Cardiac muscle cell (in vitro differentiated cells and primary cell): ENCODE measurements at places on chromosomes 3 and 15. TPM values are rescaled to one million over a fixed set of nuclear protein-coding genes. Genes with fewer than 3 reads are reported as not detected.

DNA sequence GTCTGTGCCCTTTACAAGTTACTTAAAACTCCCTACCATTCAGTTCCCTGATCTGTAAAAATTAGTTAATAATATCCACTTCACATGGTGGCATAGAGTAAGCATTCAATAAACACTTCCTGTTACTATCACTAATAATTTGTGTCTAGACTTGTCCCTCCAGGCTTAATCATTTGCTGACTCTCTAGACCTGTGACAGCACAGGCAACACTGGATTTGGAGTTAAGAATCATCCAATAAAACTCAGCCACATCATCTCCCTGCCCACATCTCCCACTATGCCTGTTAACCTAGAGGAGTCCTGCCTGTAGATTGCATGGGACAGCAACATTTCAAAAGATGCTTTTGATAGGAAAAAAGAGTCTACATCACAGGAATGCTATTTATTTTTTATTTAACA, 564.6 kb downstream of the MFSD1 start:
- no peak overlapping the region for H3K27ac ChIP-seq
- H3K4me1 ChIP-seq: no peaks in the 10 kb centered on the region
- no peak for DNase-seq
- H3K36me3 ChIP-seq: no peaks in the 10 kb centered on the region

GRCh38 chr3:127165694-127166485, 27.0 kb upstream of the PRR23E start:
- no peak overlapping the region for H3K27ac ChIP-seq
- peaks cover 6% of the 10 kb centered on the region for H3K27me3 ChIP-seq
- no peak for DNase-seq
- H3K4me1 ChIP-seq: peaks cover 5% of the 10 kb centered on the region

EOGT gene
- 11.3 and 13.3 TPM in 2 replicates for polyA plus RNA-seq

- no peak overlapping the region for H3K4me3 ChIP-seq
- no peaks in the 10 kb centered on the region for H3K4me1 ChIP-seq
- H3K36me3 ChIP-seq: no peaks in the 10 kb centered on the region
- H3K27me3 ChIP-seq: no peaks in the 10 kb centered on the region
- no peak for DNase-seq
These were observed 244.0 kb downstream of the OCA2 start for GRCh38 chr15:27855137-27855536.

- no peak overlapping the region for H3K4me3 ChIP-seq
- no peak overlapping the region for H3K27ac ChIP-seq
- no peaks in the 10 kb centered on the region for H3K27me3 ChIP-seq
- H3K36me3 ChIP-seq: no peaks in the 10 kb centered on the region
These were observed 406.2 kb downstream of the MFSD1 start for GRCh38 chr3:159208050-159208449.

HIGD2B gene
- 0.99 TPM in 1 of 2 replicates, not detected in the other for polyA plus RNA-seq

HRG gene
- polyA plus RNA-seq: not detected in 2 replicates

GRCh38 chr3:134030379-134031347, 938 bp upstream of the SLCO2A1 start:
- H3K36me3 ChIP-seq: no peaks in the 10 kb centered on the region
- peaks cover 18% of the 10 kb centered on the region for H3K27me3 ChIP-seq
- peak overlapping the region; percentile 5 for H3K27ac ChIP-seq
- peaks cover 5% of the 10 kb centered on the region for H3K4me1 ChIP-seq

SMCO1 gene
- 1.7 and 2.3 TPM in 2 replicates for polyA plus RNA-seq
